Cortex of kidney (tissue), 1 donor: ENCODE measurements at places on chromosomes 1 and 21.

DNA sequence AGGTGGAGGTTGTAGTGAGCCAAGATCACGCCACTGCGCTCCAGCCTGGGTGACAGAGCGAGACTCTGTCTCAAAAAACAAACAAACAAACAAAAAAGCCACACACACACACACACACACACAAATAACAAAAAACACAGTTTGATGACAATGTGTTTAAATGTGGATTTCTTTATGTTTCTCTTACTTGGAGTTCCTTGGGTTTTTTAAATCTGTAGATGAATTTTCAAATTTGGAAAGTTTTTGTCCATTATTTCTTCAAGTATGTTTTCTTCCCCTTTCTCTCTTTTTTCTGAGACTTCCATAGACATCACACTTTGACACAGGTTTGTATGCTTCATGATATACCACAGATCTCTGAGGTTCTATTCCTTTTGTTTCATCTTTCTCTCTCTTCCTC is 12.1 kb upstream of the PPIE start:
- DNase-seq: no peak

DNA sequence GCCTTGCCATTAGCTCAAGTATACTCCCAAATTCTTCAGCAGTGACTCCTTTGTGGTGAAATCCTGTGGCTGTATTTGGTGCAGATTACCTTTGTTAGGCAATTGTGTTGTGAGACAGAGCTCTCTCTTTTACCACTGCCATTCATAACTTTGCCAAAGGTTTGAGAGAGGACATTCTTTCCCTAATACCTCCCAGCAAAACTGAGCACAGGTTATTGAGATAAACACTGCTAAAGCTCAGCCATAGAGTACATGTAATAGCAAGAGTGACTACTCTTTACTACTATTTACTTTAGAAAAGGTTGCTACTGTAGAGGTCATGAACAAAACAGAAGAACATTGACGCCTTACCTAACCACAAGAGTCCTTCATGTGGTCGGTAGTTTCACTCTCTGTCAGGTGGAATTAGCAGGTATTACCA is 514.0 kb upstream of the ADAMTS5 start:
- no peak for DNase-seq

- DNase-seq: no peak
Observed at GRCh38 chr1:155983191-155984024, 5.1 kb upstream of the ARHGEF2 start.

GRCh38 chr1:47231301-47232186 is 481 bp downstream of the TAL1 start:
- DNase-seq: no peak

GRCh38 chr1:178565586-178565985 is 52.7 kb downstream of the TEX35 start:
- no peak for DNase-seq

DNA sequence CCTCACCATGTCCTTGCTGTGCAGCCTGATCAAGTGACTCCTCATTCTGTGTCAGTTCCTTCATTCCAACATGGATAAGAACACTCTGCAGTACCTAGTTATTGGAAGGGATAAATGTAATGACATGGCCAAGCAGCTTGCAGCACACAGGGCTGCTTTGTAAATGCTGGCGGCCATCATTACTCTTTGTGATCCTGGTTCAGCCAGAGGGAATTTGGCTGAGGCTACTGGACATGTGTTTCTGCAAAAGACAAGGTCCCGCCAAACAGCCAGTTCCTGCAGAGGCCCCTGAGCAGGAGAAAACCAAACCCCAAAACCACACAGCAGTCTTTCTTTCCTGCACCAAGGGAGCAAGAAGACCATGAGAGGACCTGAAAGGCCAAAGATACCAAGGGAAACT is 495.8 kb downstream of the AJAP1 start:
- no peak for DNase-seq

DNA sequence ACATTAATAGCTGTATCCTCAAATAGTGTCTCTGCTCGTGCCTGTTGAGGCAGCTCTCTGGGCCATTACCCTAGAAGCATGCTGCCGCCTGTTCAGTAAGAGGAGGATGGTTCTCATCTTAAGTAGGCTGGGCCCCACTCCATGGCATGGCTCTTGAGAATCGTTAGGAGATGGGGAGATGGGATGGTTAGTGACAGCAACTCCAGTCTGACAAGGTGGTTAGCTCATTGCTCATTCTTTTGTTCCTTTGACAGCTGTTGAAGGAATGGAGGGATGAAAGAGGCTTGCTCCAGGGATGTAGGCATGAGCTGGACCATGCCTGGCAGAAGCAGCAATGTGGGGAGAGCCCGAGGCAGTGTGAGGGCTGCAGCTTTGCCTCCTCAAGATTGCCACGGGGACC is 68.2 kb downstream of the MAP10 start:
- DNase-seq: no peak

- DNase-seq: no peak
Observed at GRCh38 chr1:90402893-90403849, 313.9 kb downstream of the BARHL2 start.

GRCh38 chr1:21331752-21332478 is 41.7 kb upstream of the ECE1 start:
- DNase-seq: no peak

GRCh38 chr1:216788671-216789070 is 65.4 kb upstream of the ESRRG start:
- no peak for DNase-seq

DNA sequence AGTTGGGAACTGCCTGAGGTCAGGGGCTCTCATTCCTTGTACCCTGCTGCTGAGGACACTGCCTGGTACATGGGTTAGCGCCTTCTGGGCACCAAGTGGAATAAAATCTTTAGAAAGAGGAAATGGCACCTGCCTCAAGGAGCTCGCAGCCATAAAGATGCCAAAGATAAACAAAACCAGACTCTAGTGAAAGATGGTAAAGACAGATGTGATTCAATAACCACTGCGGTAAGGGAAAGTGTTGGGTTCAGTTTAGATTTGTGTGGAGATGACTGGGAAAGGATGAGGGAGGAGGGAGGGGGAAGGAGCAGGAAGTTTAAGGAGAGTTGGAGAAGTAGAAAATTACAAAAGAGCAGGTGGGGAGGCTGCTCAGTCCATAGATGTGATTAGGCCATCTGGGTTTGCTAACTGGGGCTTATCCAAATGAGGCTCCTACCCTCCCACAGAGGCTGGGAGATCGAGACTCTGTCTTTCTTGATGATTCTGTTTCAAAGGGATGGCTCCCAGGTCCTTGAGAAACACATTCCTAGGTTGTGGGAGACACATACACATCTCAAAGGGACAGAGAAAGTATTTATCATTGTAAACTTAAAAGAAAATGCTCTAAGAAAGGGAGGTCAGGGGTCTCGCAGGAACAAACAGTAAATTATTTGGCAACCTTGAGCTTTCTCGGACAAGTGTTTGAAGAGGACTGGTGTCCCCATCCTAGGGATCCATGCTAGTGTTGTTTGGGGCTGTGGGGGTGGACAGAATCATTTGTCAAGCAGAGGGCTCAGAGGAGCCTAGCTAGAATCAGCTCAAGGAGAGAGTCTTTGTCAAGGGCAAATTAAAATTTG is 65.7 kb upstream of the MORC3 start:
- DNase-seq: no peak

GRCh38 chr1:5937373-5937857 is 54.8 kb downstream of the NPHP4 start:
- DNase-seq: no peak

DNA sequence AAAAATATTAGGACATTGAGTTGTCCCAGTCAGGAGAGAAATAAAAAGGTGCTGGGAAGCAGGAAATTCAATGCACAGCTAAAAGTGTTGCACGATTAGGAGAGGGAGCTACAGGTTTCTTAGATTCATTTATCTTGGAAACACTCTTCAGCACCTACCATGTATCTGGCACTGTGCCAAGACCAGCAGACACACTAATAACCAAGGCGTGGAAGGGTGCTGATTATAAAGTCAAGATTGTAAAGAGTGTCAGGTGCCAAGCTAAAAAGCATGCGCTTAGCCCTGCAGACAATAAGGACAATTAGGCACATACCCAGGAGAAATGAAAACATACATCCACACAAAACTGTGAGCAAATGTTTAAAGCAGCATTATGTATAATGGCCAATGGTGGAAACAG is 129.9 kb downstream of the DSCAM start:
- DNase-seq: no peak

DNA sequence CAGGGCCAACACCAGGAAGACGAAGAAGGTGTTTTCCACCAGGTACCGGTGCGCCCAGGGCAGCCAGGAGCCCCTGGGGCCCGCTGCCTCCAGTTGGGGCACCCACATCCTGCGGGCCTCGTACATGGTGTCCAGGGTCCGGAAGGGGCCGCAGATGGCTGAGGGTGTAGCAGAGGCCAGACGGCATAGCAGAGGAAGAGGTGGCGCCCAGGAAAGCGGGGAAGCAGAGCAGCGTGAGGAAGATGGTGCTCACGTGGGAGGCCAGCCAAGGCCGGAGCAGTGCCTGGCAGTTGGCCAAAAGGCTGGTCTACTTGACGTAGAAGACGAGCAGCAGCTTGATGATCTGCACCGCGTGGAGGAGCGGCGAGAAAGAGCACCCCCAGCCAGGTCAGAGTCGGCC is 40.4 kb downstream of the ZNF691 start:
- no peak for DNase-seq

GRCh38 chr1:26212726-26213125 is 21.3 kb upstream of the CEP85 start:
- DNase-seq: no peak

GRCh38 chr1:19846338-19846737 is 31.3 kb upstream of the RNF186 start:
- no peak for DNase-seq

DNA sequence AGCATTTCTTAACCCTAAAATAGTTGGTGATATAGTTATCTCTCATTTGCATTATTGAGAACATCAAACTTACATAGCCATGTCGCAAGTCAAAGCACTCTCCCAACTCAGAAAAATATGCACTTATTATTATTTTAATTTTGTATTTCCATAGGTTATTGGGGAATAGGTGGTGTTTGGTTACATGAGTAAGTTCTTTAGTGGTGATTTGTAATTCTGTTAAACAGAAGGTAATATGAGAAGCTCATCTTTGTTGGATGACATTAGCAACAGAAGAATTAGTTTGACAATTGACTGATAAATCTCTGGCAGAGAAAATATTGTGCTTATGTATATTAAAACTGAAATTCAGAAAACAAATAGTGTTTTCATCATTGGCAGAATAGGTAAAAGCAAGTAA is 154.8 kb downstream of the NFIA start:
- DNase-seq: no peak

DNA sequence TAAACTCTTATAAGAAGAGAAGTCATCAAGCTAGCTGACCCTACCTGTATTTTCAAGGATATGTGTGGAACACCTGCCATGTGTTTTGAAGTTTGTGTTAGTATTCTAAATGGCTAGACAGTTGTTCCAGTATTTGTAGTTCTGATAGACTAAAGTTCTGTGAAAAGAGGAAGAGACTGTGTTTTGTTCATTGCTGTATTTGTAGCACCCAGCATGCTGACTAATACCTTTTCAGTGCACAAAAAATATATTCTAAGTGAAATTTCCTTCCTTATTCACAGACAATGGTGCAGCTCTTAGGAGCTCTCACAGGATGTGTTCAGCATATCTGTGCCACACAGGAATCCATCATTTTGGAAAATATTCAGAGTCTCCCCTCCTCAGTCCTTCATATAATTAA is 8.2 kb upstream of the METTL18 start:
- no peak for DNase-seq

DNA sequence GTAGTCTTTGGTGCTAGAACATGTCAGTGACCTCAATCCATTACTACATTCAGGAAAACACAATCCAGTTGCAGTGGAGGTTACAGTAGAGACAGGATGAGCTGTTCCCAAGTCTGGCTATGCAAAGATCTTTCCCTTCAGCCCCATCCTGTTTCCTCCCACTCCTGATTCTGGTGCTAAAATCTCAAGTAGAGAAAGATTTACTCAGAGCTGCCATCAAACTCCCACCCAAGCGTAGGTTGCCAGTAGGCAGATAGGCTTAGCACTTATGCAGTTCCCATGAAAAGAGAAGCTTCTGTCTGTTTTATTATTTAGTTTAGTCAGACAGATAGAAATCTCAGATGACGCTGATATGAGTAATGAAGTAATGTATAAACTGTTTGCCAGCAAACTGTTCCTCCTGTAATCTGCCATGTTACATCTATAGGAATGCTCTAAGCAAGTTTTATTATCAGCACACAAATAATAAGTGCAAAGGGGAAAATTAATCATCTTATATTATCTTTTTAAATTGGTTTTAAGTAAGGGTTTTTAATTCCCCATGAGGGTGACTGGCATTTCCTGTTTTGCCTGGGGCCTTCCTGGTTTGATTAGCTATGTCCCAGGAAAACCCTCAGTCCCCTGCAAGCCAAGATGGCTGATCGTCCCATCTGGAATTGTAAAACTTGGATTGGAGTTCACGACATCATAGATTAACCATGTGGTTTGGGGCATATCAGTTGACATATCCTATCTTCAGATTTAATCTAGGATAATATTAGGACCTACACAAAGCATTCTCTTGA is 188.3 kb upstream of the PALMD start:
- no peak for DNase-seq

DNA sequence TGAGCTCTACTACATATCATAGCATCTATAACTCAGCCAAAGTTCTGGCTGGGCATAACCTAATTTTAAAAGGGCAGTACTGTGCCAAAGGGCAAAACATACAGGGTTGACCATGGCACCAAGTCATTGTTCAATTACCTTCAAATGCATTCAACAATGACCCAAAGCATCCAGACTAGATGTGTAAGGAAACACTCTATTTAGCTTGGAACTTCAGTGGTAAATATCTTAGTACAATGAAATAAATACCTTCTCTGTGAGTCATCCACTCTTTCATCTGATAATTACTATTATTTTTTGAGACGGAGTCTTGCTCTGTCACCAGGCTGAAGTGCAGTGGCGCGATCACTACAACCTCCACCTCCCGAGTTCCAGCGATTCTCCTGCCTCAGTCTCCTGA is 70.0 kb downstream of the NVL start:
- DNase-seq: no peak

GRCh38 chr1:176552999-176553398 is 90.0 kb downstream of the PAPPA2 start:
- no peak for DNase-seq
